Stimulated activated effector memory CD8-positive, alpha-beta T cell treated with anti-CD3 and anti-CD28 coated beads, Interleukin-12 subunit alpha, Interleukin-12 subunit beta, amount 100 ng/mL, for 72 hours (primary cell): ENCODE measurements at places on chromosomes 3 and 15.

DNA sequence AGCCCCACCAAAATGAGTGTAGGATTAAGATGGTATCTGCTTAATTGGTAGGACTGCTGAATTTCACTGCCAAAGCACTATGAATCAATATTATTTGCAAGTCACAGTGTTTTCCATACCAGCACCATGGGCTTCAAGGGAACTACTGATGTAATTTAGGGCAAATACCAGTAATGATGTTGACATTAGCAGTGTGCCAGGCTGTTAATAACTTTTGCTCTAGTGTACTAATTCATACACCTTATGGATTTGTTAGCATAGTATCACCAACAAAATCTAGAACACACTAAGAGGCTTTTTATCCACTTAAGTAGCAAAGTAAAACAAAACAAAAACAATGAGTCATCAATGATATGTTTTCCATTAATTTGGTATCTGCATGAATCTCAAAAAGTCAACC, 888.2 kb downstream of the CADM2 start:
- DNase-seq: no peak

DNA sequence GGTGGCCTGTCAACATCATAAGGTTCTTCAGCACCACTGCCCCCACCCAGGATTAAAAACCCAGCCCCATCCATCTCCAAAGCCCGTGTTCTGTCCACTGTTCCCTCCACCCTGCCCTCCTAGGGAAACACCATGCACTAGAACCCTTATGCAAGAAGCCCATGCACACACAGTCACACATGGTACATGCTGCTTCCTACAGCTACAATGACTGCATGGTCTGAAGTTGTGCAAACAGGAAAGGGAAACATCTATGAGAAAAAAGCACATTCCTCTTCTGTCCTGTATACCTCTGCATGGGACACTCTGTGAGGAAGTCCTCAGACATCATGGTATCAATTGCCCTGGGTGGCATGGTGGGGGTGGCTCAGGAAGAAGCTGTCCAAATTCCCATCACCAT, 108.6 kb upstream of the MRPS22 start:
- DNase-seq: no peak

GRCh38 chr15:98442379-98442833, 205.9 kb upstream of the IGF1R start:
- no peak for DNase-seq

DNA sequence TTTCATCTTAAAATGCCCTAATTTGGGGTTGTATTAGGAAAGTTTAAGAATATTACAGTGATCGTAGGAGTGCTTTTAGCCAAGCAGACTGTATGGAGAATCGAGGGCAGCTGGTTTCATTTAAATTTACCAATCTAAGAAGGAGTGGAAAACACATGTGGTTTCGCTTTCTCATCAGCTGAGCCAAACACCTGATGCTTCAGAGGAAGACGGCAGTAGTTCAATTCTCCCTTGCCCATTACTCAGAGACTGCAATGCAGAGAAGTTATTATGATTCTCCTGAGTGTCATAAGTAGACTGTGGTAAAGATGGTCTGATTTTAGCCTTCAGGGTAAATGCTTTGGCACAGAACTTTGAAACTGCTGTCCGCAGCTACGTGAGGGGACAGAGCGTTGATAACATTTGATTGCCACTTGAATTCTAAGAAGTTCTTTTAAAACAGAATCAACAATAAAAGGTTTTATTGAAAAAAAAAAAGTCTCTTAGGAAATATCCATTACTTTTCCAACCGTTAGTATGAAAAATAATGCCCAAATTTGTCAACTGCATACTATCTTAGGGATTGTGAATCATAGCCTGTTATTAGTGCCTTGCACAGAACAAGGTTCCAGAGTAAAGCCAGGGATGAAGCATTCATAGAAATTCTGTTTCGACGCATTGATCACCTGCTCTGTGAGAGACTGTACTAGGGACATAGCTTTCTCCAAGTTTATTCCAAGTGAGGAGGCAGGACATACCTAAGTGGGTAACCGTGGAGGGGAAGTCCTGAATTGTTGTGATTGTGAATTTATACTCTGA, 25.6 kb downstream of the LYSMD4 start:
- DNase-seq: no peak

DNA sequence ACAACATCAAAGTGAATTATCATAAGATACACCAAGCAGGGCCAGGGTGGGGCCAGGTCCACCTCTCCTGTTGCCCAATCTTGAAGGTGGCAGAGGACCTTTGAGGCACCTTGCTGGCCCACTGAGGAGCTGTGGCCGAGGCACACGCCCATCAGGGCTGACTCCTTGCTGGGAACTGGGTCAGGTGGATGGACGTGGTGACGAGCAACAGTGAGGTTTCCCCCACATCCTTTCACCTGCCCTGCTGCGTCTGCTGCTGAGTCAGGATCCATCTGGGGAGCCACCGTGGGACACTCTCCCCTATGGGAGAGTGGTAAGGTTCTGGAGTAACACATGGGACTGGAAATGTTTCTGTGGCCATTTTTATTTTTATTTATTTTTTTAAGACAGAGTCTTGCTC, 17.3 kb upstream of the FURIN start:
- peak; percentile 75 for DNase-seq

DNA sequence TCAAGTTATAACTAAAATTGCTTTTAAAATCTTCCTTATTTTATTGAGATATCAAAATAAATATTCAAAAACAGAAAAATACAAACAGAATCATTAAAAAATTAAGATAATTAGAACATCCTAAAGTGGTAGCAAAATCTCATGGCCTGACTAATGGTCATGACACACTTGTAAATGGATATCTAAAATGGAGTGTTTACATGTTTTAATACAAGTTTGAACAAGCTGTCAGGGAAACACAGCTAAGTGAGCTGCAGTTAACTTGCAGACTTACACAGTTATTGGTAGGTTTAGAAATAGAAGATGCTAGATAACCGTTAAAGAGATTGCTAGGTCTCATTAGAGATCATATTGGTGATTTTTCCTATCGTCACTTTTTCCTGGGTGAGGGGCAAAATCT, 242.3 kb downstream of the LPP start:
- DNase-seq: no peak

DNA sequence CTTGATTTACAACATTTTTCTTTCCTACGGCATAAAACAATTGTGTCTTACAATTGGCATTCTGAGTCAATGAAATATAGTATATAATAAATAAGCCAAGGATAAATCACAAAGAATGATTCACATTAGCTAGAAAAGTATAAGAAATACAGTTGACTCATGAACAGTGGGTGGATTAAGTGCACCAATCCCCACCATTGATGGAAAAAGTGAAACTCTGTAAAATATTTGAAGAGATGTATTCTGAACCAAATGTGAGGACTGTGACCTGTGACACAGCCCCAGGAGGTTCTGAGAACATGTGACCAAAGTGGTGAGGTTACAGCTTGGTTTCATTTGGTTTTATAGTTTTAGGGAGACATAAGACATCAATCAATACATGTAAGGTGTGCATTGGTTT, 227.5 kb downstream of the ALCAM start:
- DNase-seq: no peak

GRCh38 chr3:148101061-148101460, 596.6 kb upstream of the AGTR1 start:
- no peak for DNase-seq

GRCh38 chr3:125143538-125143937, 69.0 kb downstream of the SLC12A8 start:
- DNase-seq: no peak

DNA sequence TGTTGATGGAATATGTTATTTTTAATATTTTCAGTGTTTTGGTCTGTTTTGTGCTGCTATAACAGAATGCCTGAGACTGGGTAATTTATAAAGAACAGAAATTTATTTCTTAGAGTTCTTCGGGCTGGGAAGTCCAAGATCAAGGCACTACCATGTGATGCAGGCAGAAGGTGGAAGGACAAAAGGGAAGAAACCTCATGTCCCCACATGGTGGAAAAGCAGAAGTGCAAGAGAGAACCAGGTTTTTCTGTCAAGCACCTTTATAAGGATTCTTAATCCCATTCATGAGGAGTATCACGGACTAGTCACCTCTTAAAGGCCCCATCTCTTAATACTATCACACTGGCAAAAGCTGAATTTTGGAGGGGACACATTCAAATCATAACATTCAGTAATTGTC, 57.9 kb upstream of the EPHB3 start:
- no peak for DNase-seq

- DNase-seq: no peak
Measured at GRCh38 chr15:76337696-76338485, 1.3 kb downstream of the ISL2 start.

DNA sequence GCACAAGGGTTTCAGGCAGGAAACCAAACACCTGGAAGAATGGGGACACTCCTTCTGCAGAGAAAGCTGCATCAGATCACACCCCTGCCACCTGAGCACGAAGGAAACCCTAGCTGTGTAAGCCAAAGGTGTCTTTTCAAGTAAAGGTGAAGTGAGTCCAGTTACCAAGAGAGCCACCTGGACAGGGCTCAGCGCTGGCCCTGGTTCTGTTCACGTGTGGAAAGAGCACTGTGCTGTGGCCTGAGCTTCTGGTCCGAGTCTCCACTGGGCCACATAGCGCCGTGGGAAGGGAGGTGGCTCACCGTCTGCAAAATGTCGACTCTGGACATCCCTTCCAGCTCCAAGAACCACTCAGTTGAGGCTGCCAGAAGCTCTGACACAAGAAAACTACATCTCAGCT, 151.1 kb downstream of the ADAMTS17 start:
- DNase-seq: no peak

DNA sequence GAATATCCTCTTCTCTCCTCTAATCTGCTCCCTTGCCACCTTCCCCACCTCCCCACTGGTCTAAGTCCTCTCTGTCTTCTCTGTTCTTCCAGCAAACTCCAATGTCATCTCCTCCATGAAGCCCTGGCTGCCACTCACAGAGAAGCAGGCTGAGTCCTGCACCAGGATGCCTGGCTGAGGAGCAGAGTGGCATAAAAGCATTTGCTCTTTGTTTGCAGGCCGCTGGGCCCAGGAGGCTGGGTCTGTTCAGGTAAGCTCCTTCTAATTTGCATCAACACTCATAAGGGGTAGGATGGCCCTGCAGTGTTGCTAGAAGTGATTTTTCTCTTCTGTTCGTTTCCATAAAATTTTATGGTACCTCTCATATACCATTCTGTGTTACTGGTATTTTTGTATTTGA, 43.2 kb upstream of the KLHL25 start:
- DNase-seq: no peak

DNA sequence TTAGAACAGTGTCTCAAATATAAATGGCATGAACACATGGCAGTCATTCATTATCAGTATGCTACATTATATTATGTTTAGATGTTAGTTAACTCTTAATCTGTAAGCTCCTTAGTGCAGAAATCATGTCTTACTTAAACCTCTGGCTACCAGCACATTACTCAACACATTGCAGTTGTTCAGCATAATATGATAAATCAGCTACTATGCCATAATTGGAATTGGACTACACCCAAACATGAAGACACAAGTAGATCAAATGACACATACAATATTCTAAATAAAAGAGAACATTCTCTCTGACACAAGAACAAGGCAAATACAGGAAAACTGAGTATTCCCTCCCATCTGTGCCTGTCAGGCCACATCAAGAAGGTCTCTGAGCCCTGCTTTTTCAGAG, 116.1 kb downstream of the PCCB start:
- no peak for DNase-seq

DNA sequence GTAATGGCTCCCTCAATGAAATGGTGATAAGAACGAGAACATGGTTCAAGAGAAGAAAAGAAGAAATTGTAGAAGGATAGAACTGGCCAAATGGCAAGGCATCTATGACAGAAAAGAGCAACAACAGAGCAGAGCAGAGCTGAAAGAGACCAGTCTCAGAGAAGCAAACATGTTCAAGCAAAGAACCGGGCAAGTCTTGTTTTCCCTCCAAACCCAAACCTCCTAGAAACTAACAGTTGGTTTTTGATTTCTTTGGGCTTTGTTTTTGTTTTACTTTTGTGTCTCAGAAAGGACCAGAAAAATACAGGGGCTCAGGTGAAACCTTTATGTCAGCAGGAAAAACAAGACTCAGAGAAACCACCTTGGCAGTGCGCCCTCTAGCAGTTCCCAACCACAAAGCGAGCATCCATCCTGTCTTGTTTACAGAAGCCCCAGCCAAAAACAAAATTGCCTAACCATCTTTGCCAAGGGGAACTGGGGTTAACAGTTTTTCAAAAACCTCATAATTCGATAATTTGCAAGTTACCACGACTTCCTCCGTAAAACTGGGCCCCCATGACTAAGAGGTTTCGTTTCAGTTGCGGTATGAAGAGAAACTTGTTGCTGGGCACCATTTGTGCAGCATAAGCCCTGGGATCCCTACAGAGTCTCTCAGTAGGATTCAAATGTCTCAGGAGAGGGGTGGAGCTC, 159.2 kb upstream of the SLC24A5 start:
- DNase-seq: no peak

- DNase-seq: no peak
Measured at GRCh38 chr3:107271787-107272387, 105.4 kb upstream of the CCDC54 start.

DNA sequence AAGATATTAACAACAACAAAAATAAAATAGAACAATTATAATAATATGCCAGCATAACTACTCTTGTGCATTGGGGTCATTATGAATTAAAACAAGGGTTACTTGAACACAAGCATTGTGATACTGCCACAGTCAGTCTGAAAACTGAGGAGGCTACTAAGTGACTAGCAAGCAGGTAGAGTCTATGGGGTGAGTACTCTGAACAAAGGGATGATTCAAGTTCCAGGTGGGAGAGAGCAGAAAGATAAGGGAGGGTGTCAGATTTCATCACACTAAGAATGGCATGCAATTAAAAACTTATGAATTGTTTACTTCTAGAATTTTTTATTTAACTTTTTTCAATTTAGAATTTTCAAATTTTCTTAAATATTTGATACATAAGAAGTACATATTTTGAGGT, 754.4 kb upstream of the GOLIM4 start:
- no peak for DNase-seq

- peak; percentile 76 for DNase-seq
Measured at GRCh38 chr3:53709860-53710674, 136.2 kb downstream of the CHDH start.

DNA sequence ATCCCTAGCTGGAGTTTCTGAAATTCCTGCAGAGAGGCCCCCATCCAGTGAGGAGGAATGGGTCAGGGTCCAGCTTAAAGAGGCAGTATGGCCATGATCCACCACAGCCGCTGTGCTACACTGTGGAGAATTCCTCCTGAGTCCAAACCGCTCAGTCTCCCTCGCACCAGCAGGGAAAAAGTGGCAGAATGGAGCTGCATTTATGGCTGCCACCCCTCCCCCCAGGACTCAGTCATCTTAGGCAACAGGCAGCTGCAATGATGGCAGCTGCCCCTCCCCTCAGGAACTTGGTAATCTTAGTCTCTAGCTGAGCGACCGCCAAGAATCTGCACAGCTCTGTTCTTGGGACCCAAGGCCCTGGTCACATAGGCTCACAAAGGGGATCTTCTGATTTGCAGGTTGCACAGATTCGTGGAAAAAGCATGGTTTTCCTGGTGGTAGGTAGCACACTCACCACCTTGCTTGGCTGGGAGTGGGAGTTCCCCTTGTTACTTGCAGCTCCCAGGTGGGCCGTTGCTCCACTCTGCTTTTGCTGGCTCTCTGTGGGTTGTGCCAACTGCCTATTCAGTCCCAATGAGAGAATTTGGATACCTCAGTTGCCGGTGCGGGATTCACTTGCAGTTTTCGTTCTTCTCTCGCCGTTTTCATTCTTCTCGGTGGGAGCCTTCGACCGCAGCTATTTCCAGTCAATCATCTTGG, 204.1 kb downstream of the STXBP5L start:
- no peak for DNase-seq
